ENCODE measurements at places on chromosomes 7 and 10.
A peak's percentile ranks its signal among the peaks of the same experiment; 100 is the strongest.

- peak; percentile 11 for DNase-seq
These were observed 29.2 kb downstream of the FAM3C start for GRCh38 chr7:121366852-121367431.

DNA sequence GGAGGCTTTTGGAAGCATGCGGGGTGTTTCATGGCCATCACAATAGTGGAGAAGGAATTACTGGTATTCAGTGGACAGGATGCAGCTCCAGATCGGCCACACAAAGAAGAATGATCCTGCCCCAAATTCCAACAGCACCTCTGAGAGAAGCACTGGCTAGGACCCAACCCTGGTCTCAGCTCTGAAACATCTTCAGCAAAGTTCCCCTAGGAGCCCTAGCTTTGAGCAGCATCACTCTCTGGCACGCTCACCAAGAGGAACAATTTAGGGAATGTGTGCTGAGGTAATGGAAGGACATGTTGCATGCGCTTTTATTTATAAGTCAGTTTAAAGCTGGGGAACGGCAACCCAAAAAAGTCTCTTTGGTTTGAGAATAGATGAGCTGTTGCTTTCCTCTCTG lies 5.5 kb upstream of the OPN1SW start:
- DNase-seq = no peak

DNA sequence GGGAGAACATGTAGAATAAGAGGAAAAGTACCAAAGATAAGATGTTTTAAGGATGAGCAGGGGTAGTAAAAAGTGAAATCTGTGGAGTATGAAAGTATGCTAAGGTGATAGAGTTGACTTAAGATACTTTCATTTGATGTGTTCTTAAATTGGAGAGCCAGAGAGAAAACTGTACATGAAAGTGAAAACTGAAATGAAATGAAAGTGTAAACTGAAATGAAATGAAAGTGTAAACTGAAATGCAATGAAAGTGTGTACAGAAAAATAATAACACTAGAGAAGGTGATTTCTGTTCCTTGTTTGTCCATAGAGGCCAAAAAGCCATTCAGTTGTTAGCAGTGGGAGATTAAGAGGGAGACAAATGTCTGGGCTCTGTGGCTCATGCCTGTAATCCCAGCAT lies 17.5 kb downstream of the AHR start:
- DNase-seq = no peak

DNA sequence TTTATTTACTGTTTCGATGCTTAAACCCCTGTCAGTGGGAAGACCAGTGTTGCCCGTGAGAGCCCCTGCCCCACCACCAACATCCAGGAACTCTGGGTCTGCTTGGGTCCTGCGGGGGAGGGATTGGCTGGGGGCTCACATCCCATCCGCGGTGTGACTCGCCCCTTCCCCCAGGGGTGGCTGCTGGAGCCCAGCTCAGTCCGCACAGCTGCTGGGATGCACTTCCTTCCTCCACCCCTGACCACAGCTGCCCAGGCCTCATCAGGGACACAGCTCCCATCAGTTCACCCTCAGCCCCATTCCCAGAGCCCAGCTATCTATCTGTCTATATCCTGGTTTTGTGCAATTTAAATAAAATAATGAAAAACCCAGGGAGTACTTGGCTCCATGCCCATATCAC lies 54.5 kb downstream of the JAKMIP3 start:
- no peak for DNase-seq

- DNase-seq = no peak
These were observed 112.2 kb upstream of the GPR26 start for GRCh38 chr10:123553810-123554430.

DNA sequence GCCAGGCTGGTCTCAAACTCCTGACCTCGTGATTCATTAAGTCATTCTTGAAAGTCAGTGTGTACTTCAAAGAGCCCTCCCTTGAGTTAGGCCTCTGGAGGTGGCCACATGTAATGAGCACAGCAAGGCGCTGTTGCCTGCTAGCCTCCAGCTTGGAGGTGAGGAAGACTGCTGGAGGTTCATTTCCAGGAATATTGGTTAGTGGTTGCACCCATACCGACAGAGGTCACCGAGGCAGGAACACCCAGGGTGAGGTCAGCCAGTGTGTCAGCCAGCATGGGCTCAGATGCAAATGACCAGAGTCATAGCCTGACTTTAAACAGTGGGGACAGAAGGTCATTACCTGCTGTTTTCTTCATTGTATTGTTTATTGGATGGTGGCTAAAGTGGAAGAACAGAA lies 85.0 kb downstream of the PLPP4 start:
- no peak for DNase-seq

DNA sequence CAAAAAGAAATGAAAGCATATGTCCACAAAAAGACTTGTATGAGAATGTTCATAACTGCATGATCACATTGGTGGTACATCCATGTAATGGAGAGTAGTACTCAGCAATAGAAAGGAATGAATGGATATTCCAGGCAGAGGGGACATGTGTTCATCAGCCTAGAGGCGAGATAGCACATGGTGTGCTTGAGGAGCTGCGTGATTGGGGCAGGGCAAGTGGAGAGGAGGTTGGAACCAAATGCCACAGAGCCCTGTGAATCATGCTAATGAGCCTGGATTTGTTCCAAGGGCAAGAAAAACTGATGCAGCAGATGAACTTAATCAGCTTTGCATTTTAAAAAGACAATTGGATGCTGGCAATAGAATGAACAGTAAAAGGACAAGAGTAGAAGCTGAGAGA lies 73.3 kb downstream of the C10orf90 start:
- DNase-seq = no peak

GRCh38 chr7:36034020-36034419 lies 119.0 kb upstream of the EEPD1 start:
- no peak for DNase-seq

- DNase-seq = no peak
These were observed 51.3 kb upstream of the PIK3CG start for GRCh38 chr7:106813705-106814305.

DNA sequence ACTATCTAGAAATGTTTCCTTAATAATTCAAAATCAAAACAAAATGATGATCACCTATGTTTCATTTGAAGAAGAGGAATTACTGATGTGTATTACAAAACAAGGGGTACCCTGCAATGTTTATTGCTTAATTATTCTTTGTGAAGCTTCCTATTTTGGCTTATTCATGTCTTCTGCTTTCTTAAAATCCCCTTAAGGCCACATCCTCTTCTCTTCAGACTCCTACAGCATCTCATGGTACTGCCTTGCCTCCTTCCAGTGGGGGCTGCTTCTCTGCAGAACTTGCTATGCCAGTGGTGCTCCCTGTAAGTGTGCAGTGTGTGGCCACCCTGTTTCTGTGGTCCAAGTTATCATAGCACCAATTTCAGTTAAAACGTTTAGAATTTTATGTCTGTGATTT lies 35.0 kb downstream of the CCDC146 start:
- no peak for DNase-seq

- no peak for DNase-seq
These were observed 96.6 kb downstream of the ZNF438 start for GRCh38 chr10:30935078-30935477.

- DNase-seq = no peak
These were observed 23.8 kb downstream of the CYTH3 start for GRCh38 chr7:6248581-6248980.

DNA sequence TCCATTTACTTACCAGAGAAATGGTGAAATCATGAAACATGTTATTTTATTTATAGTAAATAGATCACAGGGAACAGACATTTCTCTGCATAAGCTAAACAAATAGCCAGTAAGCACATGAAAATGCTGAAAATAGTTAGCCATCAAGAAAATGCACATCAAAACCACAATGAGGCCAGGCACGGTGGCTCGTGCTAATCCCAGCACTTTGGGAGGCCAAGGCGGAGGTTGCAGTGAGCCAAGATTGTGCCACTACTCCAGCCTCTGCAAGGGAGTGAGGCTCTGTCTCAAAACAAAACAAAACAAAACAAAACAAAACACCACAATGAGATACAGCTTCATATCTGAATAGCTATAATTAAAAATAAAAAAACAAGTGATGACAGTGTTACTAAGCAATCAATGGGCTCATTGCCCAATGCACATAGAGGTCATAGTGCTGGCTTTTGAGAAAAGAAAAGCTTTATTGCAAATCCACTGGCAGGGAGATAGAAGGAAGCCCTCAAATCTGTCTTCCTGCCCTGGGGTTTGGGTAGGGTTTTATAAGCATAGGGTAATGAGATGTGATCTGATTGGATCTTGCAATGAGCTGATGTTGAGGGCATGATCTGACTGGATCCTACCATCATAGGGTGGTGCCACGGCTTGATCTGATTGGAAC lies 16.2 kb downstream of the CSTF2T start:
- no peak for DNase-seq

DNA sequence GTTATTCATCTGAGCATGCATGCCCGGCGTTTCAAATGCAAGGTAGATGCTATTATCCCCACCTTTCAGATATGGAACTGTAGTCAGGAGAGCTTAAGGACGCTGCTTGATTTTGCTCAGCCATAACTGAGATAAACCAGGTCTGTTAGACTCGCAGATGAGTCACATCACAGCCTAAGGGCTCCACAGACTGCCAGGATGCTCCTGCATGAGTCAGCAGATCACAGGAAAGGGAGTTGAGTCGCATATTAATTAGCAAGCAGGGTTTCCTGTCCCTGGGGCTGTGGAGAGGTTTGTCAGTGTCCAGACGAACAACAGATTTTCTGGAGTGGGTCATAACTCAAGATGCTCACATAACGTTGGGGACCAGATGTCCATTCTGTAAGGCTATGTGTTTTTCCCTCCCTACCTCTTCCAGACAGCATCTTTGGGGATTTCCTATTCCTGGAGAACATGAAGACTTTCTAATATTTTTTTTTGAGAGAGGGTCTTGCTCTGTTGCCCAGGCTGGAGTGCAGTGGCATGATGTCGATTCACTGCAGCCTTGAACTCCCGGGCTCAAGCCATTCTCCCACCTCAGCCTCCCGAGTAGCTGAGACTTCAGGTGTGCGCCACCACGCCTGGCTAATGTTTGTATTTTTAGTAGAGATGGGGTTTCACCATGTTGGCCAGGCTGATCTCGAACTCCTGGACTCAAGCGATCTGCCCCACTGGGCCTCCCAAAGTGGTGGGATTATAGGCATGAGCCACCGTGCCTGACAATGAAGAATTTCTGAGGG lies 36.7 kb downstream of the PFKFB3 start:
- DNase-seq = peak; percentile 53

GRCh38 chr7:157539521-157539920 lies 202.7 kb downstream of the DNAJB6 start:
- no peak for DNase-seq

GRCh38 chr10:130206216-130206737 lies 70.1 kb downstream of the GLRX3 start:
- DNase-seq = no peak

- no peak for DNase-seq
These were observed 204.6 kb downstream of the ANKRD7 start for GRCh38 chr7:118429141-118429540.

DNA sequence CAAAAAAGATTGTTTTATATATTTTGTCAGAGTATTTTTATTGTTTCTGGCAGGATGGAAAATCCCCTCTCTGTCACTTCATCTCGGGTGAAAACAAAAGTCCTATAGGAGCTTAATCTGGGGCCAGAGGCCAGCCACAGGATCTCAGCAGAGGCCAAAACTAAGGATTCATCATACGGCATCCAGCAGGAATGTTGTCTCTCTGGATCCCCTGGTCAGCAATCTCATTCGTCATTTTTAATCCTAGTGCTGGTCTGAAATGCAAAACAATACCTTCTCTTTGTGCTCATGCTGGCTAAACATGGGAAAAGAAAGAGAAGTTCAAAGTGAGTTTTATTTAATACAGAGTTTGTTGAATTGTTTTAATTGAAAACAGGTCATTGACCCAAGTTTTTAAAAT lies 482.5 kb upstream of the AUTS2 start:
- no peak for DNase-seq

DNA sequence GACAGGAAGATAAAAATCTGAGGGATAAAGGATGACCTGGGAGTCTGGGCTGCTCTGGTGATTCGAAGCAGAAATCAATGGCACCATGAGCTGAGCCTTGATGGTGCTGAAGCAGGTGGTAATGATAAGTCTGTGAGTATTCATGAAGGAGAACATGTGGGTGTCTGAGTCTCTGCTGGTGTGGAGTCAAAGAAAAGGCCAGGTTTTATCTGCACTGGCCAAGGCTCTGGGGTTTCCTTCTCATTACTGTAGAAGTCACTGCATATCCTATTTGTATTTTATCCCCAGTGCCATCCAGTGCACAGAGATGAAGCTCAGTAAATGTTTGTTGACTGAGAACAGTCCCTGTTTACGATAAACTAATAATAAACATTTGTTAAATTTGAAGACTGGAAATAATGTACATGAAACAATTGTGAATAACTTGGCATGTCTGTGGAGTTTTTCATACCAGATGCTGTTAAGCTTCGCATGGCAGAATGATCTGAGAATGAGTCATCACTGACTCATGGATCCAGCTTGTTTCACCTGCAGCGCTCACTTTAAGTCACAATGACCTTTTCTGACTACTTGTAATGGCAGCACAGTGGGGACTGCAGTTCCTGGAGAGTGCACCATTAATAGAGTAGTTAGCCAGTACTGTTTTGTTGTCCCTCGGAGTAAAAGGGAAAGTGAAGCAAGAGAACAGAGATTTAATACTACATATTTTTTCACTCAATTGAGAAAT lies 538.5 kb downstream of the HTR7 start:
- DNase-seq = no peak

GRCh38 chr10:22631646-22632278 lies 82.6 kb downstream of the PIP4K2A start:
- DNase-seq = no peak

DNA sequence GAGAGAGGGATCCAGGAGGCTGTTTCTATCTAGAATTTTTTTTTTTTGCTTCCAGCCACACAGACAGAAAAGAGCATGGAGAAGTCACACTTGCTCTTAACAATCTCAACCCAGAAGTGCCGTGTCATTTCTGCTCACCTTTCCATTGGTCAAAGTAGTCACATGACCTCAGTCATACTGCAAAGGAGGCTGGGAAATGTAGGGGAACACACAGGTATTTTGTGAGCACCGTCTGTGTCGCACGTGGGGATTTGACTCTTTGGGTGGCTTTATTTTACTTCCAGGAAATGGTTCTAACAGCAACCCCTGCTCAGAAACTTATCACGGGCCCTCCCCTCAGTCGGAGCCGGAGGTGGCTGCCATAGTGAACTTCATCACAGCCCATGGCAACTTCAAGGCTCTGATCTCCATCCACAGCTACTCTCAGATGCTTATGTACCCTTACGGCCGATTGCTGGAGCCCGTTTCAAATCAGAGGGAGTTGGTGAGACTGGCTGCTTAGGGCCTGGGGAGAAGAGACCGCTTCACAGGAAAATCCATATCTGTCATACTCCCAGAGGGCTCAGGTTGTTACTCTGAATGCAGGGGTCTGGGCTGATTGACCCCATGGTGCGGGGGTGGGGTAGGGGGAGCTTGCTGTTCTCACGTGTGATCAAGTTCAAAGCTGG lies 13.1 kb upstream of the CPA1 start:
- no peak for DNase-seq

- no peak for DNase-seq
These were observed 25.0 kb upstream of the WDR11 start for GRCh38 chr10:120825878-120826769.

DNA sequence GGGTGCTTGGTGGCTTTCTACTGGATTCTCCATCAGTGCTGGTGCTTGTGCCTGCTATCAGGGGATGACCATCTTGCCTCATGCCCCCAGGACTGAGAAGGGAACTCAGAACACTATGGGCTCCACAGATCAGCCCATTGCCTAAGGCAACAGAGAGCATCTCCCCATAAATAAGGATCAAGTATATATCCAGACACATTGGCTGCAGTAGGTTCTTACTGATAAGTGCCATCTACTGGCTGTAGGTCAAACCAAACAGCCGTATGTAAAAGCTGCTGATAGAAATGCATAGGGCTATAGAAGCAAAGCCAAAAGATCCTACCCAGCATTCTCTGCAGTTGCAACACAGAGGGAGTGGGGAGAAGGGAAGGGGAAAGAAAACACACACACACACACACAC lies 153.7 kb downstream of the CDK14 start:
- DNase-seq = no peak

All from stimulated activated CD4-positive, alpha-beta T cell treated with anti-CD3 and anti-CD28 coated beads, Interleukin-2, amount 100 ng/mL, for 48 hours (primary cell).